RPMI8226 (cell line): ENCODE measurements at places on chromosomes 7 and 10.
A peak's percentile ranks its signal among the peaks of the same experiment; 100 is the strongest.

- DNase-seq = no peak
Observed at GRCh38 chr7:112940314-112940732, 146.3 kb downstream of the GPR85 start.

DNA sequence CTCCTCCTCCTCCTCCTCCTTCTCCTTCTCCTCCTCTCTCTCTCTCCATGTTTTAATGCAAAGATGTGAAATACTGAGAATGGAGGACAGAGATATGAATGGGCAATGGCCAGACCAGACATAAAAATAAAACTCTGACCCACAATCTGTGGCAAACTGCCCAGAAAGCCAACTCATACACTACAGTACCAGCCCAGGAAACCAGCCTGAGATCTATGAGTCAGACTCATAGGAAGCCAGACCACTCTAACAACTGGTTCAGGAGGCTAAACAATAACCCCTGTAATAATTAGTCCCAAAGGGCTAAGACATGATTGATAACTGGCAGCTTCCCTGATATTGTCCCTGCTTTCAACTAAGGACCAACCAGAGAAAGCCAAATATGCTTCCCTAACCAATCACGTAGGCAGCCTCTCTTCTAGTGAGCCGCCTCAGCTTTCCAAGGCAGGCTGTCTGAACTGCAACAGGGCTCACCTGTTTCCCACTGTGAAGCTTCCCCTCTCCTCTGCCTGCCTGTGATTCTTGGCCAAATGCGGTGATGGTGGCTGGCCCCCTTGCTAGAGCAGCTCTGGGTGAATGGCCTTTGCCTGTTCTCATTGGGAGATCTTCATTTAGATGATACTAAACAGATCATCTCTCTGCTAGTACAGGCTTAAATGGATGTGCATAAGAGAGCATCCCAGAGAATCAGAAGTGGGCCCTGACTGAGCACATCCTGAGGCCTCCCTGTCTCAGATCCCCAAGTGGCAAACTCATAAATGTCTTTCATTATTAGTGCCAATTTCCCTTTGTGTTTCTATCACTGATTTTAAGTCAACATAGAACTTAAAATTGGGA lies 817.6 kb downstream of the TNS3 start:
- DNase-seq = peak; percentile 15

- no peak for DNase-seq
Observed at GRCh38 chr7:47045207-47046051, 536.5 kb downstream of the TNS3 start.

DNA sequence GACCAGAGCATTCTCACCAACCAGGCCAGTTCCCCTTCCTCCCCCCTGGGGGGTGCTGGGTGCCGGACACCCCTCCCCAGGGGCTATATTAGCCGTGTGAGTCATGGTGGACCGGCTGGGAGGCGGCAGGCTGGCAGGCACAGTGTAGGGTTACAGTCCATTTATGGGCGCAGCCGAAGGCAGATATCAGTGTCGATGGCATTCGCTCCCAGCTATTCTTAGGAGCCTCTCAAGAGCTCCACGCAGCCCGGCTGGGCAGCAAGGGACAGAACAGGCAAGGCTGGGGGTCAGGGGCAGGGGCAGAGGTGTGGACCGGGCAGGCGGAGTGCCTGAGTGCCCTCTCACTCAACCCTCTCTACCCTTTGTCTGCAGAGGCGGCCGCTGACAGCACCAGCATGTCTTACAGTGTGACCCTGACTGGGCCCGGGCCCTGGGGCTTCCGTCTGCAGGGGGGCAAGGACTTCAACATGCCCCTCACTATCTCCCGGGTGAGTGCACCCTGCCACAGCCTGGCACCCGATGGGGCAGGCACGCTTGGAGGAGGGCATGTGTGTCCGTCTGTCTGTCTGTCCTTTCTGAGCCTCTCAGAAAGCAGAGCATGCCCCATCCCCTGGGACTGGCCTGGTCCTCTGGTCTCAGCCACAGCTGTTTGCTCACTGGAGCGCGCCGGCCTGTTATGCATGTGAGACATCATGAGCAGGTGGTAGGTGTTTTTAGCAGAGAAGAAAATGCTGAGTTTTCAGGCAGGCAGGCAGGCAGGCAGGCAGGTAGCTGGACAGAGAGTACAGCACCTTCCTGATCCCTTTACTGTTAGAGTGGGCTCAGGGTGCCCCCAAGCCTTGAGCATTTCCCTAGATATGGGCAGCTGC lies at the start of gene LDB3:
Gene LDB3 (plus strand): TSS at position 215 of the 869 bp plus-strand sequence. CDS start 181 bp downstream, at position 396.
- peak; percentile 21 for DNase-seq

DNA sequence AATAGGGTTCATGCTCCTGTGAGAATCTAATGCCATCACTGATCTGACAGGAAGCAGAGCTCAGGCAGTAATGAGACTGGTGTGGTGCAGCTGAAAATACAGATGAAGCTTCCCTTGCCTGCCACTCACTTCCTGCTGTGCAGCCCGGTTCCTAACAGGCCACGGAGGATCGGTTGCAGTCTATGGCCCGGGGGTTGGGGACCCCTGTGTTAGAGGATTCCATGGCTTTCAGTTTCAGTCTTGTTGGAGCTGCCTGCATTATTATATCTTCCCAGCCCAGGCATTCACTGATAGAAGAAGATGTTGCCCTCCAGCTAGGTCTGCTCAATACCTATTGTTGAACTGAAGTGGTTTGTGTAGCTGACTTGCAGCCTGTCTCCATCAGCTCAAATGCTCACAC lies 1298.8 kb downstream of the TYW1 start:
- DNase-seq = peak; percentile 24

GRCh38 chr7:30912021-30912730 lies 523 bp downstream of the AQP1 start:
- DNase-seq = no peak

DNA sequence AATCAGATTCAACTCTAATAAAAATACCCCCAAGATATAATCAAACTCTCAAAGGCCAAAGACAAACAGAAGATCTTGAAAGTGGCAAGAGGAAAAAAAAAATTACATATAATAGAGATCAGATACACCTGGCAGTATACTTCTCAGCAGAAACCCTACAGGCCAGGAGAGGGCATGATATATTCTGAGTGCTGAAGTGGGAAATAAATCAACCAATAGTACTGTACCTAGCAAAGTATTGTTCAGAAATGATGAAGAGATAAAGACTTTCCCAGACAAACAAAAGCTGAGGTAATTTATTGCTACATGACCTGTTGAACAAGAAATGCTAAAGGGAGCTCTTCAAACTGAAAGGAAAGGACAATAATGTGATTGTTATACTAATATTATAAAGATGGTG lies 291.9 kb downstream of the SH2D4B start:
- no peak for DNase-seq

DNA sequence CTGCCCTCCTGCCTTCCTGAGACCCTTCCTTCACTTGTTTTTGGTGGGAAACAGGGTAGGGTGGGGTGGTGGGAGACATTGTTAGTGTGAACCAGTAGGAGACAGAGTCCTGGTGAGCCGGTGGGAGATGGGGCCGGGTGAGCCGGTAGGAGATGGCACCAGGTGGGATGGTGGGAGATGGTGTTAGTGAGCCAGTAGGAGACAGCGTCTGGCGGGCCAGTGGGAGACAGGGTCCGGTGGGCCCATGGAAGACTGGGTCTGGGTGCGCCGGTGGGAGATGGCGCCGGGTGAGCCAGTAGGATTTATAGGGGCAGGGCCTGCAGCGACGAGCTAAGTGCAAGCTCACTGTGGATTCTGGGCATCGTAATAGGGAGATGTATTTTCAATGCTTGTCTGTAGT lies 116.8 kb downstream of the TRRAP start:
- DNase-seq = no peak

- no peak for DNase-seq
Observed at GRCh38 chr10:104822088-104822487, 181.0 kb downstream of the SORCS3 start.

DNA sequence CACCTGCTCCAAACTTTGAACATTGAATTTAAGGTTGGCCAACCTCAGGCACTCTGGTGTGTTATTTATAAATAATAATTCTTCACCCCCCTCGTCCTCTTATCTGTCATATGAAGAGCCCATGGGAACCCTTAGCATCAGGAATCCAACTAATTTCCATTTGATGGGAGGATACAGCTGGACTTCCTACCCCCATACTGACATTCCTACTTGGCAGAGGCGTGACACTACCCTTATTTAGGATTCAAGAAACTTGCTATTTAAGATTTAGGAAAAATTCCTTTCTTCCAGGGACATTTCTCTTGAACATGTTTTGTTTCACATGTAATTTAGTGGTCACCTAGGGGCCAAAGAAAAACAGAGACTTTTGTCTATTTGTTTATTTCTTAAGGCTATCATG lies 171.9 kb upstream of the NRP1 start:
- DNase-seq = no peak

DNA sequence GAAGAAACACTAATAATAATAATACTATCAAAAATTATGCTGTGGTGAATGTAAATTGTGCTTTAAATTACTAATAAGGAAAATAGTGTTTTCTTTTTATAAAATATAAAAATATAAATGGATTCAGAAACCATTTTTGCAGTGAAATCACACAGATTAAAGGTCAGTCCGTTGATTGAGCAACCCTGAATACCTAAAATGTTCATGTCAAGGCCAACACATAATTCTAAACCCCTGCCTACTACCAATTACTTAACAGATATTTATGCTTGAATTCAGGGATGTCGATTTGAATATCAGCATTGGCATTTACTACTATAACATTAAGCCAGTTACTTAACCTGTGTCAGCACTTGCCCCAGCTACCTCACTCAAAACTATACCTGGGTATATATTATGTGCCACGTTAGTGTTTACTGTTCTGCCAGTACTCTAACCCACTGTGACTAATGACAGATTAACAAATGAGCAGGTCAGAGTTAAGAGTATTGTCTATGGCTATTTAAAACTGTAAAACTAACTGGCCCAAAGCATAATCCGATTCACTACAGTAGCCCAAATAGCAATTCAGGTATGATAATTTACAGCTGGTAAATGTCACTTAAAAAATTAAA lies 165.0 kb downstream of the KMT2E start:
- no peak for DNase-seq

- no peak for DNase-seq
Observed at GRCh38 chr7:101787864-101788263, 29.6 kb upstream of the CUX1 start.

GRCh38 chr10:6269953-6270867 lies 67.5 kb downstream of the PFKFB3 start:
- DNase-seq = no peak

GRCh38 chr7:18593602-18594279 lies 98.2 kb downstream of the HDAC9 start:
- no peak for DNase-seq

DNA sequence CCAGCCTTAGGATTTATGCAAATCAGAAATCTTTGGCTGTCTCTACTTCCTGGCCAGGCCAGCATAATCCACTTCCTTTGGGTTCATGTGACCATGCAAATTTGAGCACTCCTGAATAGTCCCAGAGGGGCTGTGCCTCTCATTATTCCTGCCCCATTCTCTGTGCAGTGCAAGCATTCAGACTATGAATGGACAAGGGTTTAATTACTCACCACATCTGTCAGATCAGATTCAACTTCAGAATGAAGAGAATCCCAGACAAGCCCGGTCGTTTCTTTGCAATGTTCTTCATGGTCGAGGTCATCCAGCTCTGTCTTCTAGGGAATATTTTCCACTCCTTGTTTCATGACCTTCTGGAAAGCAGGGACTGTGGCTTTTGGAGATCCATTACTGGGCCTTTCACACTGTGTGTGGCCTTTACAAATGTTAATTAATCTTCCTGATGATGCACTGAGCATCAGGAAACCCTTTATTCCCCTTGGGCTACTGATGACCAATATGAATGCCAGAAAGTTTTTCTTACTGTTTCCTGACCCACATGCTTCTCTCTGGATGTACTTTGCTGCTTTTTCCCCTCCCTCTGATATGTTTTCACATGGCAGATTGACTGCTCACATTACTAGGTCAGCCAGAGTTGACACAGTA lies 217.6 kb upstream of the TCF7L2 start:
- DNase-seq = no peak

DNA sequence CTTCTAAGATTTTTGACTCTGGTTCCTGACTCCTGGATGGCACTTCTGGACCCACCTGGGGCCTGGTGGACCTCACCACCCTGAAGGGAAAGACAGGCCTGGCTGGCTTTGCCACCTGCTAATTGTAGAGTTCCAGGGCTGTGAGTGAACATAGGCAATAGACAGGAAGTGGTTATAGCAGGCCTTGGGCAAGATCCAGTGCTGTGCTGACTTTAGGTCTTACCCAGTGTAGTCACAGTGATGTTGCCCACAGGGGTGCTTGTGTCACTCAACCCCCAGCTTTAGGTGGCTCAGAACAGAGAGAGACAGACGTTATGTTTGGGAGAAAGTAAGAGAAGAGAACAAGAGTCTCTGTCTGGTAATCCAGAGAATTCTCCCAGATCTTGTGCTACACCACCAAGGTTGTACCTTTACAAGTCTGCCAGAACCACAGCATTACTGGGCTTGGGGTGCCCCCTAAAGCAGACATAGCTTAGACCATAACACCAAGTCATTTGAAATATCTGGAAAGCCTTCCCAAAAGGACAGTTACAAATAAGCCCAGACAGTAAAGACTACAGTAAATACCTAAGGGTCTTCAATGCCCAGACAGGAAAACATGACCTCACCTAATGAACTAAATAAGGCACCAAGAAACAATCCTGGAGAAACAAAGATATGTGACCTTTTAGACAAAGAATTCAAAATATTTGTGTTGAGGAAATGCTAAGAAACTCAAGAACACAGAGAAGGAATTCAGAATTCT lies 303.4 kb downstream of the PCLO start:
- no peak for DNase-seq

GRCh38 chr10:110865809-110866482 lies 5.8 kb upstream of the PDCD4 start:
- no peak for DNase-seq

- DNase-seq = peak; percentile 27
Observed at GRCh38 chr7:3112479-3113134, 68.9 kb upstream of the CARD11 start.

GRCh38 chr10:103592186-103593021 lies 98.9 kb downstream of the NEURL1 start:
- peak; percentile 51 for DNase-seq

GRCh38 chr7:28356619-28357018 lies 55.7 kb upstream of the CREB5 start:
- DNase-seq = no peak

DNA sequence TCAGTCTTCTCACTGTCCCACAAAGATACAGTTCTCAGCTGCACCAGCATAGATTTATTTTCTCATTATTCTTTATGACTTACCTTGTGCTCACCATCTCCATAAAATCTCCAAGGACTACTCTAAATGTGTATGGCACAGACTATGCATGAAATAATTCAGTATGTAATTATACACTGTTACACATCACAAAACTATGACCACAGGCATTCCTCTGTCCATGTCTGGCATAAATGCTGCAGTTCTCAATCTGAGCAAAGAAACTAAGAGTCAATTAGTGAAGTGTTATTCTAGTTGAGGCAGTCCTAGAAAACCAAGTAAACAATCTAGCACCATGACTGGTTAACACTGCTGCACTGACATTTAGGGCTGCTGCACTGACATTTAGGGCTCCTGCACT lies 2.7 kb downstream of the CYCS start:
- DNase-seq = no peak

- no peak for DNase-seq
Observed at GRCh38 chr7:28865601-28866144, 92.5 kb downstream of the TRIL start.

GRCh38 chr7:21318916-21319270 lies 109.0 kb upstream of the SP4 start:
- no peak for DNase-seq
